CD4-positive, alpha-beta T cell treated with Interleukin-6 at 100 ng/mL for 8 hours (primary cell): ENCODE measurements at places on chromosomes 6 and 20.
A peak's percentile ranks its signal among the peaks of the same experiment; 100 is the strongest.

DNA sequence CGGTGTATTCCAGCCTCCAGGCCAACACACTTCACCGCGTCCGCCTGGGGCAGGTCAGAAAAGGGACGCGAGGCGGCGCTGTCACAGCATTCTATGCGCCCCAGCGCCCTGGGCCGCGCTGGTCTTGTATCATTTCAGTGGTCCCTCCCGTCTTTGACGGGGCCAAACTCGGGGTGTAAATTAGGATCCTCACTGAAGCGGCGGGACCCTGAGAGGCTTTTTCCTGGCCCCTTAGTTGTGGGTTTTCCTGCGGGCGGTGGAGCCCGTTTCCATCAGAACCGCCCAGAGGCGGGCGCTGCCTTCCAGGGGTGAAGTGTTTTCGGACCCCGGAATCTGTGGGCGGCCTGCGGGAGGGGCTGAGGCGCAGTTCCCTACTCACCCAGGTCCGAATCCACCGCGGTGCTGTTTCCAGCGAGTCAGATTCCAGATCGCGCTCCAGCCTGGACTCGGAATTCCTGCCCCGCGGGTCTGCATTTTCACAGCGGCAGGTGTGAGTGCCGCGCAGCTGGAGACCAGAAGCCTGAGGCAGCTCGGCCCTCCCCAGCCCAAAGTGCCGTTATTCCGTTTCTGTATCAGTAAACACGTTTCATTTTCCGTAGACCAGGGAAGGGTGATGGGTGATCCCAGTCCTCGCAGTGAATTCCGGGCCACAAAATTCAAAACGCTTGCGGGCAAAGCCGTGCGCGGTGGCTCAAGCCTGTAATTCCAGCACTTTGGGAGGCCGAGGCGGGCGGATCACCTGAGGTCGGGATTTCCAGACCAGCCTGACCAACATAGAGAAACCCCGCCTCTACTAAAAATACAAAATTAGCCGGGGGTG lies 3.9 kb upstream of the MICB start:
- DNase-seq, result peak; percentile 69

GRCh38 chr20:32629813-32630212 lies 43.9 kb downstream of the C20orf203 start:
- DNase-seq, result no peak

- DNase-seq, result no peak
Observed at GRCh38 chr20:61812121-61812844, 253.4 kb downstream of the TAF4 start.

DNA sequence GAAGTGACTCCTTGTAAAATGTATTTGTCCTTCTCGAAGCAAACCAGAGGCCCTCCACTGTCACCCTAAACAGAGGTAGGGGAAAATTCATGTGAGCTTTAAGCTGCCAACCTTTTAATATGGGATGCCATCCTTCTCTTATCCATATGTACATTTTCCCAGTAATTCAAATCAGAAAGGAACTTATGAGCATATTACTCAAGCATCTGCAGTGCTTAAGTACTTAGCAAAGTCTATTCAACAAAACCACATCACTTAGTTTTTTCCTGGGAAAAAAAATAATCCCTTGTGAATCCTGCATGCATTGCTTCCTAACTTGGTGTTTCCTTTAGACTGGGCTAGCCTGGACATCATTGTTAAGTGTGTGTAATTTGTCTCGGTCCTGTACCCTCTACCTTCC lies 132.2 kb downstream of the LPA start:
- no peak for DNase-seq

DNA sequence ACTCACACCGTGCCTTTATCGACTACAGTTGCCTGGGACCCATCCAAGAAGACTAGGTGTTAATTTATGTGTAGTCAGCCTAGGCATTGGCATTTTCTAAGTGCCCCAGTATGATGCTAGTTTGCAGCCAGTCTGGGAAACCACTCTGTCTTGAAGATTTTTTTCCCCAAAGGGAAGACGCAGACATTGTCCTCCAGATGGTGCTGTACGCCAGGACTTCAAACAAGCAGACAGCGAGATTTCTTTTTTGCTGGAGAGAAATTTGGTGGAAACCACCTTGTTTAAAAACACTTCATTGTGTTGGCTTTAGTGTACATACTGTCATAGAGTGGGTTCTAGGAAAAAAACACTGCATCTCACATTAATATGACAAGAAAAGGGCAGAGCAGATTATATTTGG lies 30.0 kb downstream of the ALDH5A1 start:
- DNase-seq, result no peak

DNA sequence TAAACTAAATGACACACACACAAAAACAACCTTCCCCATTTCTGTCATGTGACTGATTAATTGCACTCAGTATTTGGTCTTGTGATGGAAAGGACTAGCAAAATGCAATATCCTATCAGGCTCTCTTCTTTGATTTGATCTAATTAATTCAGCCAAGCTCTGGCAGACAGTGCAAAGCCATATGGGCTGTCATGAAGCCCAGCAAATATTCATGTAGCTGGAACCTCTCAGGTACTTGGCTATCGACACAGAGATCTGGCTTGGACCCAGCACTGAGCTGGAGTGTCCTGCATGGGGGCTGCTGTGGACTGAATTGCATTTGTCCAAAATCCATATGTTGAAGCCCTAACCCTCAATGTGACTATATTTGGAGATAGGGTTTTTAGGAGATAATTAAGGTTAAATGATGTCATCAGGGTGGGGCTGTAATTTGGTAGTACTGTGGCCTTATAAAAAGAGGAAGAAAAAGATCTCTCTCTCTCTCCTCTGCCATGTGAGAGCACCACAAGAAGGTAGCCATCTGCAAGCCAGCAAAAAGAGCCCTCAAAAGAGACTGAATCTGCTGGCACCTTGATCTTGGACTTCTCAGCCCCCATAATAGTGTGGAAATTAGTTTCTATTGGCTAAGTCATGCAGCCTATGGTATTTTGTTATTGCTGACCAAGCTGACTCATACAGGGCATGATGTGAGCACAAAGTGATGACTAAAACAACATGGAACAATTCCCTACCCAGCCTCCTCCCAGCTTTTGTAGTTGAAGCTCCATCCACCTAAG lies 77.1 kb downstream of the STMND1 start:
- no peak for DNase-seq

DNA sequence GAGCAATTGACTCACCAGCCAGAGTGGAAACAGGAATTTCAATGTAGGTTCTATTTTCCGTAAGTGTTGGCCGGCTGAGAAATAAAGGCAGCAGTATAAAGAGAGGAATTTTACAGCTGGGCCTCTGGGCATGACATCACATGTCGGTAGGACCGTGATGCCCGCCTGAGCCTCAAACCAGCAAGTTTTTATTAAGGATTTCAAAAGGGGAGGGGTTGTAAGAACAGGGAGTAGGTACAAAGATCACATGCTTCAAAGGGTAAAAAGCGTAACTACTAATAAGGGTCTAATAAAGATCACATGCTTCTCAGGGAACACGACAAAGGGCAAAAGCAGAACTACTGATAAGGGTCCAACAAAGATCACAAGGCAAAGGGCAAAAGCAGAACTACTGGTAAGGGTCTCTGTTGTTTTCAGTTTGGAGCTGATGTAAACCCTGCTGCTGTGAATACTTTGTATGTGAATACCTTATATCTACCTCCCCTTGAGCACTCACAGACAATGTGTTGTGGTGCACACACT lies 9.0 kb upstream of the TULP4 start:
- DNase-seq, result no peak

- no peak for DNase-seq
Observed at GRCh38 chr6:137711972-137712371, 155.1 kb upstream of the TNFAIP3 start.

GRCh38 chr6:79874531-79875134 lies 72.7 kb downstream of the ELOVL4 start:
- no peak for DNase-seq

GRCh38 chr6:19719691-19720128 lies 117.5 kb upstream of the ID4 start:
- no peak for DNase-seq

- no peak for DNase-seq
Observed at GRCh38 chr6:20791074-20791473, 256.8 kb downstream of the CDKAL1 start.

DNA sequence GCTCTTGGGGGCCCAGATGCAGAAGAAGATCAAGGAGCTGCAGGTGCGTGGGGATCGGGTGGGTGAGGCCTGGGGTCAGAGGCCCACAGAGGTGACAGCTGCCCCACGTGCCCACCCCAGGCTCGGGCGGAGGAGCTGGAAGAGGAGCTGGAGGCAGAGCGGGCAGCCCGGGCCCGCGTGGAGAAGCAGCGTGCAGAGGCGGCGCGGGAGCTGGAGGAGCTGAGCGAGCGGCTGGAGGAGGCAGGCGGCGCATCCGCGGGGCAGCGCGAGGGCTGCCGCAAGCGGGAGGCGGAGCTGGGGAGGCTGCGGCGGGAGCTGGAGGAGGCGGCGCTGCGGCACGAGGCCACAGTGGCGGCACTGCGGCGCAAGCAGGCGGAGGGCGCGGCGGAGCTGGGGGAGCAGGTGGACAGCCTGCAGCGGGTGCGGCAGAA lies 41.5 kb downstream of the MYH7B start:
- no peak for DNase-seq

DNA sequence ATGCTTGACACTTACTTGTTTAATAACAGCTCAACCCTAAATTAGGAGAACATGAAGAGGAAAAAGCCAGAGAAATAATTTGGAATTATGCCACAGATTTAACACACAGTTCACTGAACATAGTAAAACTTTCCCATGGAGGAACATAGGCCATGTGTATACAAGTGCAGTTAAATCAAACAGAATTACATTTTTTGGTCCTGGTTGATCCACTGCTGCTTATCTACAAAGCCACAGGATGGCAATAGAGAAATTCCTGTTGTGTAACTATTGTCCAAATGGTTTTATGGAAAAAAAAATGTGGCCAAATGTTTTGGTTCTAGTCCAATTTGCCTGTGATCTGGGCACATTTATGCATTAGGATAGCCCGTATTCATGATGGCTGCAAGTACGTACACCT lies 136.8 kb downstream of the ALDH8A1 start:
- DNase-seq, result no peak

DNA sequence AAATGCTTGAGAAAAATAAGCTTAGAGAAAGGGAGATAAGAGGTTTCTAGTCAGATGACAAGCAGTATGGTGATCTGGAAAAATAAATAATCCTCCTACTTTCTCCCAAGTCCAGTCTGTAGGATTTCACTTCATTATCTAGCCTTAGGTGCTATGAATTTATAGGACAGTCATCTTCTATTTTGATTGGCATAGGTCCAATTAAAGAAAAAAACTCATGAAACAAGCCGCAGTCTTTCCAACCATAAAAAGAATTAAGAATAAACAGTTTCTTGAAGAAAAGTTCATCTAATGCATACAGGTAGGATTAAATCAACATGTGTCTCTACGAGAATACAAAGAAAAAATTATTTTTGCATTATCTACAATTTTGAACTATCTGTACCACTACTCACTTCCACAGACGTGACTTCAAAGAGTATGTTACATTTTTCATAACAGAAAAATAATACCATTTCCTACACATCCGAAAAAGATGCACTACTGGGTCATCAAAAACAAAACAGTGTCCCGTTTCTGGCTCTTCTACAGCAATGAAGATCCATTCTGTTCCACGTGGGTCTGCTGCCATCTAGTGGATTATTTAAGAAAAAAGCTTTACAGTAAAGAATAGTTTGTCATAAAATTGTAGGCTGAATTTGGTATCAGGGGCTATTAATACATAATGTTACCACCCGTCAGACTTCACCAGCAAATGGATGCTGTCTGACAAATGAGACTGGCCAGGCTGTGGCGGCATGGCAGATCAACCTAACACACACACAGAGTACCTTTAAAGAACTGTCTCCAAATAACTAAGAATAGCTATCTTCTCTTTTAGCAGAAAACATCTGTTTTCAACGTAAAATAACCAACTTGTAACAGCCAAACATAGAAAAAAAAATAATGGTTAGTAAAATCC lies 28.9 kb downstream of the STX7 start:
- peak; percentile 58 for DNase-seq

- no peak for DNase-seq
Observed at GRCh38 chr20:37850724-37851355, 52.1 kb upstream of the VSTM2L start.

- peak; percentile 12 for DNase-seq
Observed at GRCh38 chr6:33000055-33000454, 9.3 kb downstream of the HLA-DOA start.

- DNase-seq, result no peak
Observed at GRCh38 chr20:20317195-20317594, 50.7 kb upstream of the INSM1 start.

DNA sequence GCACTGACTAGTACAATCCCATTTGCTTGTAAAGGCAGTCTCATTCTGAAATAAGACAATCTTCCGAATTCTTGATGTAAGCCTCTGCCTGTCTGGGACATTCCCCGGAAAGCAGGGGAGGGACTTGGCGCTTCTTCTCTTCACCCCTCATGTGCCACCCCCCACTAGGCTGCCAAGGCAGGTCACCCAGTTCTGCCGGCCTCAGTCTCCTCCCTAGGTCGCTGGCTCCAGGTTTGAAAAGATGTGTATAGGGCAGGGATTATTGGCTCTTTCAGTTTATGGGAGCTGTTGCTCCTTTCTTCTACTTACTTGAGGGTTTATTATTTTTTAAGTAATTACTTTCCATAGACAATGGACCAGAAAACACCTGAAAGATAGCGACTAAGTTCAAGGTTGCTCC lies 158.1 kb upstream of the RPS6KA2 start:
- DNase-seq, result no peak

DNA sequence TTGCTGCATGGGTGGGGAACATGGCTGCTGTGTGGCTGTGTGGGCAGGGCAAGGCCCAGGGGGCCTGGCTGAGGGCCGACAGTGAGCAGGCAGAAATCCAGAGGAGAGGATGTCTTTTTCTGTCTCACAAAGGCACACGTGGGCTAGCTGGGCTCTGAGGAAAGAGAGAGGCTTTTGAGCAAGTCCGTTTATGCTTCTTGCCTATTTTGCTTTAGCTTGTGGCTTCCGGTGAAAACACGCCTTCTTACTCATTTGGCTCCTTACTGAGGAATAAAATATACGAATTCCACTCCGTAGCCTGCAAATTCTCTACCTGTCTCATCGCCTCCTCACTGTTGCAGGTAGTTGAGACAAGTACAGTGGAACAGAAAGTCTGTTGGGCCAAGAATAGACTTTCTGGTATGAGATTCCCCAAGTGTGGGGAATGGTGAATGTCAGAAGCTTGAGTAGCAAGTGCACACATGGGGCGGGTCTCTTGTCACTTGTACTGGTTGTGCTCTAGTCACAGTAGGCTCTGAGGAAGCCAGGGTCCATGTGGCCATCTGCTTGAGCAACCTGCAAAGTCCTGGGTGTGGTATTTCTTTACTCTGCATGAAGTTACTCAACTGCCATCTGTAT lies 28.4 kb downstream of the WRNIP1 start:
- peak; percentile 27 for DNase-seq

DNA sequence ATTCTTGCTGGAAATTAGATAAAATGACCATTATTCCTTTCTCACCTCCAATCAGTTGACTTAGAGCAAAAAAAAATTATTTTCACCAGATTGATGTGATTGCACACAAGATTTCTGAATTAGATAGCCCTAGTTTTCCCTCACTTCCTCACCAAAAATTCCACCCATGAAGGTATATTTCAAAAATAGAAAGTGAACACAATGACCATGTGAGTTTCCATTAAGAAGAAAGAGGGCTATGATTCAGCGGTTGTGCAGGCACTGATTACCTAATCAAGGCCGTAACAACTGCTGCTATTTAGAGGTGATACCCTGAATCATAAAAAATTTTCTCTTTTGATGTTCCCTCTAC lies 19.5 kb upstream of the RALGAPA2 start:
- DNase-seq, result no peak

GRCh38 chr6:164856138-164856537 lies 453.3 kb downstream of the C6orf118 start:
- DNase-seq, result no peak

- no peak for DNase-seq
Observed at GRCh38 chr6:136947037-136947436, 24.9 kb downstream of the SLC35D3 start.
